ENCODE measurements at places on chromosomes 6 and 20.

- DNase-seq = no peak
Observed at GRCh38 chr6:157561929-157562810, 181.2 kb downstream of the ZDHHC14 start.

DNA sequence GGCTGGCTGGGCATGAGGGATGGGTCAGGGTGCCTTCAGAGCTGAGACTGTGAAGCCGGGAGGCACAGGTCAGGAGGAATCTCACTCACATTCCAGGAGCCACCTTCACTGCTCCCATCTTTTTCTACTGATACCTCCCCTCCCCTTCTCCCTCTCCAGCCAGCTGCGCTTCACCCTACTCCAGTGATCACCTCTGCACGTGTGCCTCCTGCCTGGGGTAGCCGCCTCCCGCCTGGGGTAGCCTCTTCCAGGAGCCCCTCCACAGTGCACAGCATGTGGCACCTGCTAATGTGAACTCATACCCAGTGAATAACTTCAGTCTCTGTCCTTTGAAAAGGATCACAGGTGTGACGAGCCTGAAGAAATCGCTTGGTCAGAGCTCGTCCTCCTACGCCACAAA, 232.6 kb downstream of the TMEM242 start:
- no peak for DNase-seq

DNA sequence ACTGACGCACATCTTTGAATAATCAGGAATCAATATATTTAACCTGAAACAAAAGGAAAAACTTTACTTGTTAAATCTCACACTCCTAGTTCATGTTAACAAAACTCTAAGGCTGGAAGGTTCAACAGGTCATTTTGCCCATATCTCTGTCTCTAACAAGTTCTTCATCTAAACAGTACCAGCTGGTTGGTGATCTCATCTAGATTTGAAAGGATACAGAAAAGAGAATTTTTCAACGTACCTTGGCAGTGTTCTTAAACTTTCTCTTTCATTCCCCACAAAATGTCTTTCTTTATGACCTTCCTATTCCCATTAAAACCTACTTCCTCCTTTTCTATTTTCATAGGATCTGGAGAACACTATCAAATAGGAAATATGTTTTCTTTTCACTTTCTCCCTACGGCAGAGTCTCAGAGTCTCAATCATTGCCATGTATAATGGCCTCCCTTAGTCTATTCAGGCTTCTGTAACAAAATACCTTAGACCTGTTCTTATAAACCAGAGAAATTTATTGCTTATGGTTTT, 111.3 kb downstream of the TBX18 start:
- no peak for DNase-seq

- DNase-seq = no peak
Observed at GRCh38 chr6:132698608-132699007, 15.2 kb downstream of the VNN1 start.

DNA sequence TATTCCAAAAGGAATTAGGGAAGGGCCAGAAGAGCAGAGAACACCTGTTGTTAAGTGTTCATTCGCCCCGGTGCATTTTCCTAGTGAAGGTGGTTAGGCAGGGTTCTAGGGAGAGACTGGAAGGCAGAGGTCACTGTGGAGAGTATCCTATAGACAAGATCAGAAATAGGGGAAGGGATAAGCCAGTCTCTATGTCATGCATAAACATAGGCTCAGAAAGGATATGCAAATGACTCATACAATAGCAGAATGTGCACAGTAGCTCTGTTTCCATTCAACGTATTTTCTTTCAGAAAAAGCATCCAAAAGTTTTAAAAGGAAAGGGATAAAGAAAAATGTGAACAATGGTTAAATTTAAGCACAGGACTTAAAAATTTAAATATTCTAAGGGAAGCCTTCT, 47.4 kb downstream of the BMP6 start:
- no peak for DNase-seq

DNA sequence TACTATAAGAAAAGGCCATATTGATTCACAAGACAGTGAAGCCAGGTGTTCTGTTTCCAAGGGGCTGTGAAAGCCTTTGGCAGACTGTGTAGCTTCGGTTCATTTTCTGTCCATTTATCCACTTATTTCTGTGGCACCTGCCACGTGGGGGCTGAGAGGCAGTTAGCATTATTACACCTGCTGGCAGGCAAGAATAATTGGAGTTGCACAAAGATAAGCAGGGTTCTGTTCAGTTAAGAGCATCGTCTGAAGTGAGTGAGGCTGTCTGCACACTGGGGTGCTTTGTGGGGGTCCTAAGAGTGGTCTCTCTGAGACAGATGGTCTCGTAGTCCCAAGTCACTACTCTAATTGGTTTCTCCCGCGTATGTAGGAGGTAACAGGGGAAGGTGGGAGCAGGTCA, 60.6 kb upstream of the CCN6 start:
- DNase-seq = no peak

DNA sequence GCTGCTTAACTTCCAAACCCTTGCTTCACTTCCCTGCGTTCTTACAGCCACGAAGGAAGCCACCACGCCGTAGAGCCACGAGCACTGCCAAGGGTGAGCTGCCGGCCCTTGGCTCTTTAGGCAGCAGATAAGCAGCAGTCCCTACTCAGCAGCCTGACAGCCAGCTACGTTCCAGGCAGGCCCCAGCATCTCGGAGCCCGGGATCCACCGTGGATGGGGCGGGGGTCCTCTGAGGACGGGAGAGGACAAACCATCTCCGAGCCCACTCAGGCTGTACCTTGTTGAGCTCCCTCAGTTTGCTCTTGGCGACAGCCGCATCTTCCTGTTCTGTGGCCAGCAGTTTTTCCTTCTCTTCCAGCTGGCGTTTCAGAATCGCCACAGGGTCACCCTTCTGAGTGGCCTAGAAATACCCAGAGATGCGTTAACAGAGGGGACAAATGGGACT, 40.5 kb downstream of the RRBP1 start:
- DNase-seq = no peak

DNA sequence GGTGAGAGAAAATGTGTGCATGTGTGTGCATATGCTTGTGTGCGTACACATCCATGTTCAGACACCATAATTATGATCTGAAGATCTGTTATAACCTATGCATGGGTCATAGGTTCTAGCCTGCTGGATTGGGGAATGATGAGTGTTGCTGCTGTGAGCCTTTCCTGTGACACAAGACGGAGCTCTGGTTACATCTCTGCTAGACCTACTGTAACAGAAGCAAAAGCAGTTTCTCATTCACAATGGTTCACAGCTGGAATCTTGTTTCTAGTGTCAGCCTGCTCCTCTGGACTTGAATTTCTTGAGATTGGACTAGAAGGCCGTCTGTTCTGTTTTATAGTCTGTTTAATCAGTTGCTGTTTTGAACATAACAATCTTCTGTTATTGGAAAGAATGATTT, 40.1 kb downstream of the DEFB114 start:
- DNase-seq = no peak

GRCh38 chr6:4889701-4890100, 113.5 kb downstream of the CDYL start:
- DNase-seq = no peak

DNA sequence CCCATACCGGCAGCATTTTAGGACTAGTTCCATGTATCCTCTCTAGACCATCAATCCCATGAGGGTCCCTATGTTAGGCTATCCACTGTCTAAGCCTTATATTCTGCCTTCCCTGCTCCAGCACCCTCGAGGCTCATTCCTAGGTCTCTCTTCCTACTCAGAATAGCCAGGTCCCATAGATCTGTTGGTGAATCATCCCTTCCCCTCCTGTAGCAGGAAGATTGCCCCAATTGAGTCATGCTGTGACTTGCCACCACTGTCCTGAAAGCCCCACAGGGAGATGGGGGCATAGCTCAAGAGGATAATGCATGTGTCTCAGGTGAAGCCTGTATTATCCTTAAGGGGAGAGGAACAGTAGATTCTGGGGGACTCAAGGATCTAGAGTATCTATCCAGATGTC, 143.1 kb upstream of the MOCS1 start:
- DNase-seq = peak; percentile 90

DNA sequence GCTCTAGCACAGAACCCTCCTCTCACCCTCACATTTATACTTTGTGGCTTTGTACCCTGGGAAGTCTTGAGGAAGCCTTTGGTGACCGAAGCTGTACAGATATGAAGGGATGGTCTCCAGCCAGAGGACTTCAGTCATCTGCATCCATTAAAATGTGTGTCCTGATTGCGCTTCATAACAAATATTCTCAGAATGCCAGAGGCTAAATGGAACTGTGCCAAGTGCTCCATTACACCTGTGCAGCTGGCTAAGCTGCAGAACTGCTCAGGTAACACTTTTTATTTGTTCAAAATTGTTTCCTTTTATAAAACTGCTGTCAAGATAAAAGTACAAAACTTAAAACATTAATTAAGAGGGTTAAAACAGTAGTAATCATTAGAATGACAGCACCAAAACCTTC, 22.3 kb downstream of the TPBG start:
- DNase-seq = peak; percentile 50

GRCh38 chr6:146913842-146914488, 290.3 kb upstream of the STXBP5 start:
- peak; percentile 93 for DNase-seq

DNA sequence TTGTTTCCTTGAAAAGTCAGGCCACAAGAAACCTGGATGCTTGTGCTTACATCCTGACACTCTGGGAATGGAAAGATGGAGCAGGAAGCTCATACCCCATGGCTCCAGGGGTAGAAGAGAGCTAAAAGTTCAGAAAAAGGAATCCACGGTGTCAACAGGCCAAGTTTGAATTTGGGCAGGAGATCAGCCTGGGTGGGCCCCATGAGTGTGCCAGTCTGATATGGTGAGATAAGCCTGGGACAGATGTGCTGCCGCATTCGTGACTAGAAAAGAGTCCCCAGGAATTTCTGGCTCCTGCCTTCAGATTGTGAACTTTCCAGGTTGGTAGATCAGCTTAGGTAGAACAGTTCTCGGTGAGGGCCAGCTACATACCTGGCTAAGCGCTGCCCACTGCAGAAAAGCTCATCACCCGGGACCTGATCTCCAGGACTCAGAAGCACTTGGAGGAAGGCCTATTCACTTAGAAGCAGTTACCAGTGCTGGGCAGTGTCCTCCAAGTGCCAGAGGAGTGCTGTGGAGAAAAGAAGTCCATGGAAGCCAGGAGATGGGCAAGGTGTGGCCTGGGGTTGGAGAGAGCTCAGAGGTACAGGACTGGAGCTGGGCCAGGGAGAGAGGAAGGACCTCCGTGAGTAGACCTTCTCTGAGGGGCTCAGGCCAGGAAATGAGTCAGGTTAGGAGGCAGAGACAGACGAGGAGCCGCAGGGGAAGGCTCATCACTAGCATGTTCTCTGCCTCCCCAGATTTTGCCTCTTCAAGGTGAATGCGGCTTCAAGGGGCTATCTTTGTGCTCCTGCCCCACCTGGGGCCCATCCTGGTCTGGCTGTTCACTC, at the start of gene TSPO2:
Gene TSPO2, plus strand, starts transcription at position 242 of the 830 bp plus-strand sequence. Its CDS starts 519 bp downstream, at position 761.
- no peak for DNase-seq

- peak; percentile 62 for DNase-seq
Observed at GRCh38 chr6:80133020-80133419, 26.5 kb downstream of the BCKDHB start.

DNA sequence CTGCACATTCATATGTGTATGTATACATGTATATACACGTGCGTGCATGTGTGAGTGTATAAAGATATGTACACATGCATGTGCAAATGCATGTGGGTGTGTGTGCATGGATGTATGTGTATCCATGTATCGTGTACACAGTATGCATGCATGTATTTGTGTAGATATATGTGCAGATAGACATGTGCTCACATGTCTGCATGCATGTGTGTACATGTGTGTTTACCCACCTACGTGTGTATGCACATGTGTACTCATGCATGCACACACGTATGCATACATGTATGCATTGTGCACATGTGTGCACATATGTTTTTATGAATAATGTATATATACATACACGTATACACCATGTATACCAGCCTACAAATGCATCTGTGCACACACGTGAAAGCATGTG, 80.3 kb upstream of the ZNF322 start:
- DNase-seq = no peak

GRCh38 chr6:7201444-7201731, 93.6 kb downstream of the RREB1 start:
- DNase-seq = no peak

- no peak for DNase-seq
Observed at GRCh38 chr20:61045876-61046585, 206.0 kb upstream of the CDH4 start.

DNA sequence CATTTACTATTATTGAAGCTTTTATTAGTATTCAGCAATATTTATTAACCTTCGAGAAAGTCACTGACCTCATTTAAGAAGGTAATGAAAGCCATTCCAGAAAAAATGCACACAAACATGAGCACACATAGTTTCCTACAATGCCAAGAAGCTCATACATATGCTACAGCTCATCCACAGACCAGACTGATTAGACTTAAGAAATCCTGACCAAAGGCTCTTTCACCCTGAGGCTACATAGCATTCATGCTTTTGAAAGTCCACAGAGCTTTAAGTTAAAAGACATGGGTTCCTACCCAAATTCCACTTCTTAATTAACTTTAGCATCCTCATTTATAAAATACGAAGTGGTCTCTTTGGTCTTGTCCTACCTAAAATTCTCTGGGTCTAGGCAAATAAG, 430.4 kb downstream of the TBC1D32 start:
- peak; percentile 30 for DNase-seq

- DNase-seq = no peak
Observed at GRCh38 chr6:55100686-55101085, 73.6 kb upstream of the HCRTR2 start.

- DNase-seq = no peak
Observed at GRCh38 chr6:138608896-138609295, 109.6 kb upstream of the NHSL1 start.

DNA sequence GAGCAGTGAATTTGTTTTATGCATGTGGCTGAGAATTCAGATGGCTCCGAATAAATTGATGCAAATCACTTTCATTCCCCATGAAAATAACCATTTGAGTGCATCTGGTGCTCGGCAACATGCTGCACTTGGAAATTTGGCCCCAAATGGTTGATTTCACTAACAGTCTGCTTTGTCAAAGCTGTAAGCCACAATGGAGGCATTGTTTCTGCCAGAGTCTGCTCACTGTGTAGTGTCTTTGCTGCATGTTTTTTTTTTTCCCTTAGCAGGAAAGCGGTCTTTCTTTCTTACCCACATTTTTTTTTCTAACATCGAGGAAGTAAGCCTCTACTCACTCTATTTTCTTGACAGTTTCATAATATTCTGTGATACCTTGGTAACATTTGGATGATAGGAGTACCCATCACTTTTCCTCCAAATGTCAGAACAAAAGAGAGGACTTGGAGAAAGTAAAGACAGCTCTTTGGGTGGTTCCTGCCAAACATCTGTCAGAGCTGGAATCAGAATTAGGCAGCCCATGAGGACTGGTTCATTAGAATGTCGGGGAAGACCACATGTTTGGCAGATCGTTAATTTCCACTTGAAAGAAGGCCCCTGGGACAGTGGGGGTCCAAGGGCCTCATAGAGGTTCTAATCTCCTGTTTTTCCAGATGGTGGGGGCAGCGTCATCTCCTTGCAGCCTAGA, 149.5 kb downstream of the DOK5 start:
- DNase-seq = no peak

DNA sequence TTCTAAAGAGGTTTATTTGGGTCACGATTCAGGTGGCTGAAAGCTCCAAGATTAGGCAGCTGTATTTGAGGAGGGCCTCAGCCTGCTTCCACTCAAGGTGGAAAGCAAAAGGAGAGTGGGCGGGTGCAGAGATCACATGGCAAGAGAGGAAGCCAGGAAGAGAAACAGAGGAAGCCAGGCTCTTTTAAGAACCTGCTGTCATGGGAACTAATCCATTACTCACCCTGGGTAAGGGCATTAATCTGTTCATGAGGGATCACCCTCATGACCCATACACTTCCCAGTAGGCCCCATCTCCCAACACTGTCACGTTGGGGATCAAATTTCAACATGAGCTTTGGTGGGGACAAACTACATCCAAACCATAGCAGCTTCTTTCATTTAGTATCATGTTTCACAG, 53.9 kb downstream of the DHX35 start:
- DNase-seq = peak; percentile 64

GRCh38 chr20:17712708-17713107, 12.9 kb downstream of the BANF2 start:
- no peak for DNase-seq

Measured in bronchial epithelial cell (primary cell).